ENCODE measurements at places on chromosomes 12 and 14.

GRCh38 chr14:70784886-70785285 is 24.4 kb downstream of the MAP3K9 start:
- no peak for DNase-seq
- no peak overlapping the region for H3K4me3 ChIP-seq
- peaks cover 1% of the 10 kb centered on the region for H3K36me3 ChIP-seq
- H3K4me1 ChIP-seq, result no peaks in the 10 kb centered on the region
- no peaks in the 10 kb centered on the region for H3K27me3 ChIP-seq
- no peak overlapping the region for H3K27ac ChIP-seq

DNA sequence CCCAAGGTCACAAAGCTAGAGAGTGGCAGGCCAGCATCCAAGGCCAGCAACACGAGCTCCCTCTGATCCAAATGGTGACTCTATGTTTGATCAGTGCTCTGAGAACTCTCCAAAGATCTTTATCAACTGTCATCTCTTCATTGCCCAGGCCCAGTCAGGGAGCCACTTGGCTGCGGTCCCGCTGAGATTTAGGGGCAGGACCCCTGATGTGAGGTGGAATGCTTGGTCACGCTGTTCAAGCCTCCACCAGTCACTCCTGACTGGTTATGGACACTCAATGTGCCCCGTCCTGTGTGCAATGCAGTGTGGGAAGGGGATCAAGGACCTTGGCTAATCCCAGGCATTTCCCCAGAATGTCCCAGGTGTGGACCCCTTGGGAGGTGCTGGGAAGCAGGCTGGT is 19.8 kb upstream of the TCL1B start:
- peaks cover 3% of the 10 kb centered on the region for H3K27me3 ChIP-seq
- no peak overlapping the region for H3K4me3 ChIP-seq
- H3K27ac ChIP-seq, result no peak overlapping the region

DNA sequence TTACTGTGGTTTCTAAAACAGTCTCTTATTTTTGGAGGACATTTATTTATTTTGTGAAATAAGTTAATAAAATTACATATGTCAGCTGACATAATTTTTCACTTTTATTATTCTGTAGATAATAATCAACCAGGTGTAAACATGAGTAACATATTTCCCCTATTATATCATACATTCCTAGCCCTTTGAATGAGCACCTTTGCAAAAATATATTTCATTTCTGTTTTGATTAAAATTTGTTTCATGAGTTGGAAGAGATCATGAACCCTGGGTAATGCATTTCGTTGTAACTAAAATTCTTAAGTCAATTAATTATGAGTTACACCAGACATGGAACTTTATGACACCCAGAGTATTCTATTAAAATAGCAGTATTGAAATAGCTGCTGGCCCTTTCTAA is 56.3 kb downstream of the SLC16A7 start:
- no peaks in the 10 kb centered on the region for H3K36me3 ChIP-seq
- H3K27ac ChIP-seq, result no peak overlapping the region
- no peaks in the 10 kb centered on the region for H3K27me3 ChIP-seq
- no peak for DNase-seq
- peaks cover 40% of the 10 kb centered on the region for H3K4me1 ChIP-seq

DNA sequence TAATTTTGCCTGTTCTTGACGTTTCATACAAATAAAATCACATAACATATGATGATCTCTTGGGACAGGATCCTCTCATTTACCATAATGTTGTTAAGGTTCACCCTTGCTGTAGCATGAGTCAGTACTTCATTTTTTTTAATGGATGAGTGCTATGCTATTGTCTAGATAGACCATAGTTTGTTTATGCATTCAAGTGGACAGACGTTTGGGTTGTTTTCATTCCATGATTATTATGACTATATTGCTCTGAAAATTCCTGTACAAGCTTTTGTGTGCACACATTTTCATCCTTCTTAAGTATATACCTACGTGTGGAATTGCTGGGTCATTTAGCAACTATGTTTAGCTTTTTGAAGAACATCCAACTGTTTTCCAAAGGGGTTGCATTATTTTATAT is 325.6 kb upstream of the TMEM132C start:
- no peak overlapping the region for H3K4me3 ChIP-seq
- H3K4me1 ChIP-seq, result no peaks in the 10 kb centered on the region
- no peak overlapping the region for H3K27ac ChIP-seq
- no peaks in the 10 kb centered on the region for H3K36me3 ChIP-seq

GRCh38 chr12:4630262-4630661 is 18.6 kb downstream of the AKAP3 start:
- no peaks in the 10 kb centered on the region for H3K36me3 ChIP-seq
- H3K4me1 ChIP-seq, result no peaks in the 10 kb centered on the region
- H3K27me3 ChIP-seq, result no peaks in the 10 kb centered on the region
- no peak overlapping the region for H3K4me3 ChIP-seq

DNA sequence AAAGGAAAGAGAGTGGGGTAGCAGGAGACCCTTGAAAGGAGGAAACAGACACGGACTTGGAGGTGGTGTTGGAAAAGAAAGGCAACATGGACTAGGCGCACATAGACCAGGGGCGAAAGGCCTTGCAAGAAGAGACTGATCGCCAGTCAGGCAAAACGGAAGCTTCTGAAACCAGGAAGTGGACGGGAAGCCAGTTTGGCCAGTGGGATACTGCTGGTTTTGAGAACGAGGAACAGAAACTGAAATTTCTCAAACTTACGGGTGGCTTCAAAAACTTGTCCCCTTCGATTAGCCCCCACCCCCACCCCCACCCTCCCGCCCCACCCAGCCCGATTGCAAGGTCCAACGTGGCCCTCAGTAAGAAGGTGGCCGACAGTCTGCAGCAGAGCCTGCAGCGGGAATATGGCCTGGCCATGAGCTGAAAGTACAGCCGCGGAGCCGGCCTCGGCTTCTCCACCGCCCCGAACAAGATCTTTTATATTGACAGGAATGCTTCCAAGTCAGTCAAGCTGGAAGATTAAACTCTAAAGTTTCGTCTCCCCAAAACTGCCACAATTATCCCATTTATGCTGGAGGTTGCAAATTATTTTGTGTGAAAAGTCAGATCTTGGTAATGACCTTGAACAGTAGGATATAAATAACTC is 364.7 kb downstream of the BCAT1 start:
- no peaks in the 10 kb centered on the region for H3K36me3 ChIP-seq
- no peak for DNase-seq
- H3K4me1 ChIP-seq, result peaks cover 7% of the 10 kb centered on the region
- no peaks in the 10 kb centered on the region for H3K27me3 ChIP-seq
- no peak overlapping the region for H3K4me3 ChIP-seq

DNA sequence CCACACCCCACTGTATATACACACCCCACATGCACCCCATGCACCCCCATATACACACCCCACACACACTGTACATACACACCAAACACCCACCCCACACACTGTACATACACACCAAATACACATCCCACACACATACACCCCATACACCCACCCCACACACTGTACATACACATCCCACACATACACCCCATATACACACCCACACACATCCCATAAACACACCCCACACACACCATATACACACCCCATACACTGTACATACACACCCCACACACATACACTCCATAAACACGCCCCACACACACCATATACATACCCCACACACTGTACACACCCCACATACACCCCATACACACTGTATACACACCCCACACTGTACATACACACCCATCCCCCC is 82.3 kb downstream of the NOC4L start:
- no peaks in the 10 kb centered on the region for H3K27me3 ChIP-seq
- H3K4me3 ChIP-seq, result no peak overlapping the region
- no peak overlapping the region for H3K27ac ChIP-seq

- H3K27me3 ChIP-seq, result no peaks in the 10 kb centered on the region
- H3K27ac ChIP-seq, result no peak overlapping the region
- no peaks in the 10 kb centered on the region for H3K4me1 ChIP-seq
- no peak for DNase-seq
- H3K4me3 ChIP-seq, result no peak overlapping the region
Observed at GRCh38 chr12:5173511-5174011, 129.9 kb downstream of the KCNA5 start.

DNA sequence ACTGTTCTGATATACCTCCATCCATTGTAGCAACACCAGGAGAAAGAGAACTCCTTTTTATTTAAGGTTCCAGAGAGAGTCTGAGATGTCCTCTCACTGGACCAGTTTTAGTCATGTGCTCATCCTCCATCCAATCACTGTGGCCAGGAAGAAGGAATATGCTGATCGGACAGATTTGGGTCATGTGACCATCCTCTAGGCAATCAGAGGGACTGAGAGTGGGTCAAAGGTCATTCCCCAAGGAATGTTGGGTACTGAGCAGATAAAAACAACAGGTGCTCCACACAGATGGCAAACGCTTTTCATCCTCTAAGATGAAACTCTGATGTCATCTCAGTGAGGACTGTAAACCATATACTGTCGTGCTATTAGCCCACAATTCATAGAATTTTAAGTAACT is 28.8 kb upstream of the RPH3A start:
- no peak overlapping the region for H3K27ac ChIP-seq
- H3K36me3 ChIP-seq, result no peaks in the 10 kb centered on the region
- H3K27me3 ChIP-seq, result no peaks in the 10 kb centered on the region
- no peaks in the 10 kb centered on the region for H3K4me1 ChIP-seq
- DNase-seq, result peak; percentile 2
- no peak overlapping the region for H3K4me3 ChIP-seq

DNA sequence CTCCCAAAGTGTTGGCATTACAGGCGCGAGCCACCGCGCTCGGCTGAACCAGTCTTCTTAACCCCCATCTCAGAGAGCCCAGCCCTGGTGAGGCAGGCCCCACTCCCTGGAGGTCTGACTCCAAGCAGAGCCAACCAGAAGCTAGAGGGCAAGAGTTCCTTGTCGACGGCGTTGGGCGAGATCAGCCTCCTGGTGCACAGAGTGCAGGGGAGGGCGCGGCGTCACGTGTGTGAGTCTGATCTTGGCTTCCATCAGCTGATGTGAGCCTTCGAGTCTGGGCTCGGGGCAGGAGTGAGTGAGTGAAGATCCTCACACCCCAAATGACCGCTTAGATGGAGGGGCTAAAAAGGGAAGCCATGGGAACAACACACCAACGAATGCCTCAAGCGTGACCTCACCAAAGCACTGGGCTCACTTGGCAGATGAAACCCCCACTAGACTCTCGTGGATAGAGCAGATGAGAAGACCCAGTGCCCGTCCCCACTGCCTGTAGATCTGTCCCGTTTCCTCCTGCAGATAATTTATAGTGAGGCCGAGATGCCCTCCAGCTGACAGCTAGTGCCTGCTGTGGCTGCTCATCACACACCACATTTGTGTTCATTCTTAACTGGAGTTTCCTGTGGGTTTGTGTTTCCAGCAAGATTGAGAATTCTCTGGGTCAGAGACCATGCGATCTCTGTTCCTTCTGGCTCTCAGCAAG is 28.6 kb upstream of the ADGRD1 start:
- no peaks in the 10 kb centered on the region for H3K4me1 ChIP-seq
- H3K27ac ChIP-seq, result no peak overlapping the region
- no peaks in the 10 kb centered on the region for H3K27me3 ChIP-seq
- H3K4me3 ChIP-seq, result no peak overlapping the region
- no peaks in the 10 kb centered on the region for H3K36me3 ChIP-seq

DNA sequence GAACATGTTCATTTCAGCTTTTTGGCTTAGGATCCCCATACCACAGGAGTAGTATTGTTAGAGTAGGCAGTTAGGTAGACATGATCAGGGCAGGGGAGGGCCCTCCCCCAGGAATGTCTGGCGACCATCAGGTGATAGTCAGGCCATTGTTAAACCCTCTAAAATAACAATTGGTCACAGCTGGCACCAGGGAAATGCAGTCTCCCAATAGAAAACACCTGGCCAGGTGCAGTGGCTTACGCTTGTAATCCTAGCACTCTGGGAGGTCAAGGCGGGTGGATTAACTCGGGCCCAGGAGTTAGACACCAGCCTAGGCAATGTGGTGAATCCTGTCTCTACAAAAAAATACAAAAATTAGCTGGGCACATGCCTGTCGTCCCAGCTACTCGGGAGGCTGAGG is 187.1 kb downstream of the MON2 start:
- no peaks in the 10 kb centered on the region for H3K4me1 ChIP-seq
- H3K27ac ChIP-seq, result no peak overlapping the region
- H3K36me3 ChIP-seq, result peaks cover 1% of the 10 kb centered on the region
- H3K27me3 ChIP-seq, result no peaks in the 10 kb centered on the region

DNA sequence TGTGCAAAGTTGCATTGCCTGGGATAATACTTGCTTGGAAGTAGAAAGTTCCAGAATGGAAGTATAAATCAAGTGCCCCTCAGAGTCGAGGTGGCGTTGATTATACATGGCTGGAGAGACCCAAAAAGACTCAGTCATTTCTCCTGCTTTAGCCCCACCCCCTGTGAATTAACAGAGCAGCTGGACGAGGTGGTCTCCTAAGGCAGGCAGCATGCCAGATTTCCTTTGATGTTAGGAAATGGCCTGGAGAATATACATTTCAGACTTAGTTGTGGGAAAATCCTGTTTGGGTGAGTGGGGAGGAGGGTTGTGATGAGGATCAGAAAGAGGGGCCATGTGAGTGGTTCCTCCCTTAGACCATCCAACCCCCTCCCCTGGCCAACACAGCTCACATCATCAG is 406.1 kb upstream of the TMPO start:
- H3K27me3 ChIP-seq, result no peaks in the 10 kb centered on the region
- H3K36me3 ChIP-seq, result no peaks in the 10 kb centered on the region
- H3K4me3 ChIP-seq, result no peak overlapping the region
- no peak overlapping the region for H3K27ac ChIP-seq
- no peaks in the 10 kb centered on the region for H3K4me1 ChIP-seq
- DNase-seq, result no peak

DNA sequence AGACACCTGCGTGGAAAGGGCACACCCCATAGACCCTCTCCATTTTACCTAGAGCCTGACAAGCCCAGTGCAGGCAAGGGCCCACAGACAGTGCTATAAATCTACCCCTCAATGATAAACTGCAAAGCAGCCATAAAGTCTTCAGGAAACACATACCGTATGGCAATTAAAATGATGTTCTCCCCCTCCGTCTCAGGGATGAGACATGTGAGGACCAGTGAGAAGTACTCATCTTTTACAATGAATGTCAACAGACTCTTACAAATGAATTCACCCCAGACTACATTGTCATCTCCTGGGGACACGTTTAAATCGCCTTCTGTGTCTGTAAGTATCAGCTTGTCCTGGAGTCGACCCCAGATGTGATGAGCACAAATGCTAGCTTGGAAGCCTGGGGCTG is 362.7 kb downstream of the ADGRD1 start:
- H3K4me3 ChIP-seq, result no peak overlapping the region
- no peak overlapping the region for H3K27ac ChIP-seq
- no peak for DNase-seq
- H3K27me3 ChIP-seq, result no peaks in the 10 kb centered on the region
- H3K36me3 ChIP-seq, result no peaks in the 10 kb centered on the region

DNA sequence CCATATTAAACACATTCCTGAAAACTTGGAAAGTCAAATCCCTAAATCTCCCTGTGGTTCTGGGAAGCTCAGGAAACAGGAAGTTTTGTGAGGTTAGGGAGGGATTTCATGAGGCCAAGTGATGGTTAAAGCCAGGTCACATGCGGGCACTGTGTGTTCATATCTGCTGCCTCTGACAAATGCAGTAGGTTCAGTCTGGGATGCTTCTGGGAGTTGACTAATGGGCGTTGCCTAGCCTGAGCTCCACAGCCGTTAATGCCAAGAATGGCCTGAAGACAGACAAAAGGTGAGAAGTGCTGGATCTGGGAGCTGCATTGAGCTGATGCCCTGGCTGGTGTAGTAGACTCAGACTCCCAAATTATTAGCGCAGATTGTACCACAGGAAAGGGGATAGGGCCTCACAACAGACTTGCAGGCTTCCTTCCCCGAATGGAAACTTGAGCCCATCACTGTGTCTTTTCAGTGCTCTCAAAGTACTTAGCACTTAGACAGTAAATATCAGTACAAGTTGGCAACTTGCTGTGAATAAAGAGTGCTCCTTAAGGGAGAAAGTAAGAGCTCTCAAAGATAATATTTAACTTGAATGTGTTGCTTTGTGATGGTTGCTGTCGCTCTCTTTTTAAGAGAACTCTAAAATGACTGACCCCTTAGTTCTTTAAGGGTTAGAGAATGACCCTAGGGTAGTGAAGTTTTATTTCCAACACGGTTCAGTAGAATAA is 17.3 kb downstream of the GSG1 start:
- DNase-seq, result no peak
- no peaks in the 10 kb centered on the region for H3K36me3 ChIP-seq
- H3K27ac ChIP-seq, result no peak overlapping the region
- no peaks in the 10 kb centered on the region for H3K4me1 ChIP-seq

All from Caco-2 (cell line).